Stimulated activated CD8-positive, alpha-beta memory T cell treated with anti-CD3 and anti-CD28 coated beads, Interleukin-2, amount 100 ng/mL, for 1 hour (primary cell): ENCODE measurements at places on chromosomes 1 and 21.

GRCh38 chr1:211811848-211812247 lies 18.7 kb downstream of the LPGAT1 start:
- no peak for DNase-seq

GRCh38 chr1:102941366-102941947 lies 166.9 kb downstream of the COL11A1 start:
- no peak for DNase-seq

DNA sequence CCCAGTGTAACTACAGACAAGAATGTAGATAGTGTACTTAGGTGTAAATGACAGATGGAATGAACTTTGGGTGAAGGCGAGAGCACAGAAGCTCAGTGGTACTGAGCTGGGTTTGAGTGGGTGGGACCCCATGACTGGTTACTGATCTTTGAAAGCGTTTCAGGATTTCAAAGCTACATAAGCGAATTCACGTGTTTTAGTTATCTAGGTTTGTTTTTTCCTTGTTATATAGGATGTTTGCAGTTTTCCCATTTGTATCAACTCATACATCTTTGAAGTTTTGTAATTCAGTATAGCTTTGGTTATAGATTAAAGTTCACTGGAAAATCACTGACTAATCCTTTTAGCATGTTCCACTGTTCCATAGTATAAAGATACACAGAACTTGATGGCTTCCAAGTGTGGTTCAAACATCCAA lies 182.5 kb downstream of the NFIA start:
- DNase-seq, result no peak

DNA sequence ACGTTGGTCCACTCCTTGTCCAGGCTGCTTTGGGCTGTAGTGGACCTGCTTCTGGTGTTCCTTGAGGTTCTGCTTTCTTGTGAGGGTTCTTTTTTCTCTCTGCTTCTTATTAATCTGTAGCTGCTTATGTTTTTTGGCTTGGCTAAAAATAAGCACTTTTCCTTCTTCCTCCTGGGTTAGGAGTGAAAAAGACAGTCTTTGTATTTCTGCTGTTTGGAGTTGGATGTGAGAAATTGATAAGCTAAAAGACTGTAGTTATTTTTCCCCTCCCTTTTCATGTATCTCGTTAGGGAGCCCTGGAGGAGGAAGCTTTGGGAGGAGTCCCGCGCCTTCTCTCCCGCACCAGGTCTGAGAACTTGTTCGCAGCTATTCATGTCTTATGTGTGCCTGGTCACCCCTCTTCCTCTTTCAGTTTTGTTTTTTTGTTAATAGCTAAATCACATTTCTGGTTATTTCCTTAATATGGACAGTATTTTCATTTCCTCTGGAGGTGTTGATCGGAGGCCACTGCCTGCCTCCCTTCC lies 79.0 kb downstream of the GALNT2 start:
- no peak for DNase-seq

DNA sequence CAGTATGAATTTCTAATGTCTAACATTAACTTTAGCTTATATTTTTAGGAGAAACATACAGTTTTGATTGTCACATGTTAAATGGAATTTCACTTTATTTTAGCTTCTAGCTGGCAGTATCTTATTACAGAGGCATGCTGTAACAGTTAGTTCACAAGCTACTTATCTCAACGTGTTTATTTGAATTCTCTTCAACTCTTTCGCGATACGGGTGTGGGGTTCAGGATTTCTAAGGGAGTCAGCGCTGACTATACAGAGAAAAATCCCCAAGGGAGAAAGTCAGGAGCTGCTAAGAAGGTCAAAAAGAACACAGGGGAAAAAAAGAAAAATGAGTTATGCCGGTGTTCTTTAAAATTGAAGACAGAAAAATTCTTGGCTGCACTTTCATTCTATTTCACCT lies 296.2 kb downstream of the VAV3 start:
- DNase-seq, result no peak

- no peak for DNase-seq
These were observed 79.8 kb downstream of the PIGK start for GRCh38 chr1:77139389-77139788.
